ENCODE measurements at places on chromosomes 7 and 10.

DNA sequence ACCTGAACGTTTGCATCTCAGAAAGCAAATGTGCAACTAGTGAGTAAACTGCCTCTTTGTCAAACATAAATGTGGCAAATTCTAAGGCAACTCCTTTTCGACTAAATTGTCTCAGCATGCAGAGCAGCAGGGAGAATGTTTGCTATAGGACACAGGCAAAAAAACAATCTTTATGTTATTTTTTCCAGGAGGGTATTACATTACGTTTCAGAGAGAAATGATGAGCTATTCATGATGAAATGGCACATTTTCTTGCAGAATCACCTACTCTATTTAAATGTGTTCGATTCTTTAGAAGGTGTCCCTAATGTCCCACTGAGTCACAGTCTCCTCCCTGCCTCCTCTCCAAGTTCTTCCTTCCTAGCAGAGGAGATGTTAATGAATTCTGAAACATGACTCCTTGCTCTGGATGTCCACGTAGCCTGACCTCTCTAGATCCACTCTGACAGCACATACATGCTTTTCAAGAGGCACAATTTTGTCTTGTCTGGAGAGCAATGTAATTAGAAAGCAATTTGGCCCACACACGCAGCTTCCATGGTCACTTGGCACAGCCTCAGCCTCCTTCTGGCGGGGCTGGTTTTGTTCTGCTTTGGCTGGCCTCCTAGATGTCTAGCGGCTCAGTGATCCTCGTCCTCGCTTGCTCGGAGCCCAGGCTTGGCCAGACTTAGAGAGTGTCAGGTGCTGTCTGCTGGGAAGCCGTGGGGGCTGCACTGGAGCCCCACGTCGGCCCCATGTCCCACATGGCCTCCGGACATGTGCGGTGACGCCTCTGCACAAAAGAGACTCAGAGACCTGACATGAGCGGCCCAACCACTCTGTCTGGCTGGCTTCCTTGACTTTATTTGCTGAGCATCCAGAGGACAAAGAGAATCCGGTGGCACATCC, 125.7 kb upstream of the ZNF438 start:
- no peak for DNase-seq

DNA sequence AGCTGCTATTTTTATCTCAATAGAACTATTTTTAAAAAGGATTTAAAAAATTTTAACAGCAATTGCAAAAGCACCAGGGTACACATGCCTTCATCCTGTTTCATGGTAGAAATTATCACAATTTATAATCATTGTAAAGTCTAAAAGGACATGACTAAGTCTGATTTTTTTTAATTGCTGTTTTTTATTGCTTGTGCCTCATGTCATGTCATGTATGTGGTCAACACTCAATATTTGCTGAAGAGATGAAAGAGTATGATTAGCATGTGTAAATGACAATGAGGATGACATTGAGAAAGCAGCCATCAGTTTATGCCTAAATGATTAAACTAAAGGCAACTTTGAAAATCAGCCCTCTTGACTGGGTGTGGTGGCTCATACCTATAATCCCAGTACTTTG, 74.8 kb downstream of the GPR37 start:
- DNase-seq, result no peak

DNA sequence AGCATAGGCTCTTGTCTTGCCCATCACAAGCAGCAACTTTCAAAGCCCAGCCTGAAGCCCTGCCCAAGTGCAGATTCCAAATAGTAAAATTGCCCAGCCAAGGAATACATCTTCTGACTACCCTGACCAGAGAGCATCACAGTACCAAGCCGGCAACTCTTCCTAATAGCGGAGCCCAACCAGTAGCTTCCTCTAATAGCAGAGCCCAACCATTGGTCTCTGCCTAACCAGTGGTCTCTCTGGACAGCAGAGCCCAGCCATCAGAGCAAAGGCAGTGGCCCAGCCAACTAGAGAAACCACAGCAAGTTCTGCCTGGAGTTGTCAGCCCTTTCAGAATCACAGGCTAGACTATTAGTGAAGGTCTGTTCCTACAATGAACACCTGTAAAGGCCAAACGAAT, 285.6 kb downstream of the HGF start:
- DNase-seq, result no peak

DNA sequence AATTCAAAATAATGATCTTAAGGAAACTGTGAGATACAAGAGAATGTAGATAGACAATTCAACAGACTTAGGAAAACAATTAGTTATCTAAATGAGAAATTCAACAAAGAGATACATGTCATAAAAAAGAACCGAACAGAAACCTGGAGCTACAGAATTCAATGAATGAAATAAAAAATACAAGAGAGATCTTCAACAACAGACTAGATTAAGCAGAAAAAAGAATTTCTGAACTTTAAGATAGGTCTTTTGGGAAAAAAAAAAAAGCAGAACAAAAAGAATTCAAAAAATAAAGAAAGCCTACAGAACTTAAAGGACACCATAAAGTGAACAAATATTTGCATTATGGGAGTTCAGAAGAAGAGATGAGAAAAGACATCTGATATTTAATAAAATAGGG, 129.1 kb upstream of the FOXK1 start:
- no peak for DNase-seq

- no peak for DNase-seq
Measured at GRCh38 chr7:127938588-127938987, 92.6 kb downstream of the LRRC4 start.

DNA sequence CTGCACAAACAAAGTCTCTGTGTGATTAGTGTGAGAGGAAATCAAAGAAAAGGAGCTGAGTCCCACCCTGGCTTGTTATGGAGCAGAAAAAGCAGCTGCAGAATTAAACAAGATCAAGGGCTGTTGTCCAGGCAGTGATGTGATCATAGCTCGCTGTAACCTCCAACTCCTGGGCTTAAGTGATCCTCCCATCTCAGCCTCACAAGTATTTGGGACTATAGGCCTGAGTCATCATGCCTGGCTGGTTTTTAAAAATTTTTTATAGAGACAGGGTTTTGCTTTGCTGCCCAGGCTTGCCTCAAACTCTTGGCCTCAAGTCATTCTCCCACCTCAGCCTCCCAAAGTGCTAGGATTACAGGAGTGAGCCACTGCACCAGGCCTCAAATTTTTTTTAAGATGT, 88.9 kb downstream of the IPMK start:
- no peak for DNase-seq

All from coronary artery (tissue), 2 donors.